ENCODE measurements at places on chromosomes 3 and 15. TPM values are rescaled to one million over a fixed set of nuclear protein-coding genes. Genes with fewer than 3 reads are reported as not detected.

- no peak for DNase-seq
- H3K4me1 ChIP-seq: no peaks in the 10 kb centered on the region
- H3K27ac ChIP-seq: no peak overlapping the region
- peaks cover 17% of the 10 kb centered on the region for H3K27me3 ChIP-seq
- H3K4me3 ChIP-seq: no peak overlapping the region
- H3K36me3 ChIP-seq: no peaks in the 10 kb centered on the region
These were observed 45.3 kb downstream of the ALDH1L1 start for GRCh38 chr3:126135071-126135405.

DNA sequence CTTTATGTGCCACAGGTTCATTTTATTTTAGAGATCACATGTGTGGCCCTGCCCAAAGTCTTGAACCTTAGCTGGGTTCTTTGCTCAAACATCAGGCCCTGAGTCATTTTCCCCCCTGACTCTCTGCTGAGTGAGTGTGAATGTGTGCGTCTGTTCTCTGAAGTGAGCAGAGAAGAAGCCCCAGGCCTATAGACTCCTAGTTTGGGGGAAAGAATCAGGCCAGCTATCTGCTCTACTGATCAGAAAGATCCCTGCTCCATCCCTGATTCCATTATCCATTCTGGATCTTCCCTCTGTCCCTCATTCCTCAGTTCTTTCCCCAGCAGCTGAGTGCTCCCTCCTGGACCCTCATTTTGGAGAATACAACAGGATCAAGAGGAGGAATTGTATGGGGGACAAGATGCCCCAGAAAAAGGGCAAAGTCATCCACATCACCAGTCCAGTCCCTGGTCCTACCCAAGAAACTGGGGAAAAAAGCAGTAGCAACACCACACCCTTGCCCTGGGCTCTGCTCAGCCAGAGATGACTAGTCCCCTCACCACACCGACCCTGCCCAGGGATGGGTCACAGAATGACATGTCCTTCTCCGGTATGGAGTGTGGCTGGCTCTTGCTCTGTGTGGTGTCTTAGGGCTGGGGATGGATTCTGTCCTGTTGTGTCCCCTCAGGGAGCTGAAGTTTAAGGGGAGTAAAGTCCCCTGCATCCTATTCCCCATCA lies 3.2 kb downstream of the DUOX1 start:
- no peak overlapping the region for H3K4me3 ChIP-seq
- no peak for DNase-seq
- peaks cover 8% of the 10 kb centered on the region for H3K4me1 ChIP-seq
- H3K27me3 ChIP-seq: peaks cover 69% of the 10 kb centered on the region
- H3K27ac ChIP-seq: no peak overlapping the region

GRCh38 chr15:82539691-82540054 lies 584 bp downstream of the RPS17 start:
- no peak for DNase-seq
- H3K4me1 ChIP-seq: peaks cover 40% of the 10 kb centered on the region
- peaks cover 50% of the 10 kb centered on the region for H3K36me3 ChIP-seq
- H3K4me3 ChIP-seq: peak overlapping the region; percentile 90

DNA sequence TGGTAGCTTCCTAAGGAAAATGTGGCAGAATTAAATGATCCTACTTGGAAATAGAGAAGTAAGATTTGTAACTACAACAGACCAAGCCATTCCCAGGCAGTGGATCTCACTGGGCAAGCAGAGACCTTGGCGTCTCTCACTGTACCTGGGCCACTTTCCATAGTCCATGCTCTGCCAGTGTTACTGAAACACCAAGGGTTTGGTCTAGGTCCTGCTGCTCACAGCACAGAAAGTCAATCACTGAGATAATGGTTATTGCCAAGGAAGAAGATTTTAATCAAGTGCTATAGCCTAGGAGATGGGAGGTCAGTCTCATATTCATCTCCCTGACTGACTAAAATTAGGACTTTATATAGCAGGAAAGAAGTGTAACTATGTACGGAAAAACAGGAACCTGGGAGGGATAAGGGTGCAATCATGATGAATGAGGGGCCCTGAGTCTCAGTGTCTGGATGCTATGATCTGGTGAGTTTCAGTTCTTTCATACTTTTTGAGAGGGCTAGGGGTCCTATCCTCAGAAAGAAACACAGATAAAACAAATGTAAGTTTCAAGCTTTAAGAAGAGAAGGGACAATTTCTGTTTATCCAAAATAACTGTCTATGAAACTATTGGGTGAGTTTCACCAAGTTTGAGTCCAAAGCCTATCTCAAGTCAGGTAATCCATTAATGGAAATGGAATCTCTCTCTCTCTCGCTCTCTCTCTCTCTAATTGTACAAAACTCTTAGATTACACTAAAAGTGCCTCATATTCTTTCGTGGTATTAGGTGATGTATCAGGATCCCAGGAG lies 20.6 kb downstream of the GPR15 start:
- peaks cover 82% of the 10 kb centered on the region for H3K4me1 ChIP-seq
- peak overlapping the region; percentile 98 for H3K27ac ChIP-seq
- peak overlapping the region; percentile 78 for H3K4me3 ChIP-seq
- H3K27me3 ChIP-seq: no peaks in the 10 kb centered on the region
- no peak for DNase-seq

GRCh38 chr15:94331731-94332130 lies 100.4 kb downstream of the MCTP2 start:
- H3K27me3 ChIP-seq: no peaks in the 10 kb centered on the region
- peaks cover 36% of the 10 kb centered on the region for H3K36me3 ChIP-seq
- DNase-seq: no peak
- H3K4me3 ChIP-seq: no peak overlapping the region
- H3K4me1 ChIP-seq: peaks cover 9% of the 10 kb centered on the region
- peak overlapping the region; percentile 25 for H3K27ac ChIP-seq

GRCh38 chr15:59524331-59524731 lies 86.3 kb downstream of the FAM81A start:
- no peak overlapping the region for H3K27ac ChIP-seq
- H3K4me3 ChIP-seq: no peak overlapping the region
- H3K27me3 ChIP-seq: peaks cover 47% of the 10 kb centered on the region

GRCh38 chr3:94162700-94163099 lies 99.8 kb downstream of the NSUN3 start:
- H3K27me3 ChIP-seq: peaks cover under 1% of the 10 kb centered on the region
- DNase-seq: no peak
- no peaks in the 10 kb centered on the region for H3K4me1 ChIP-seq

DNA sequence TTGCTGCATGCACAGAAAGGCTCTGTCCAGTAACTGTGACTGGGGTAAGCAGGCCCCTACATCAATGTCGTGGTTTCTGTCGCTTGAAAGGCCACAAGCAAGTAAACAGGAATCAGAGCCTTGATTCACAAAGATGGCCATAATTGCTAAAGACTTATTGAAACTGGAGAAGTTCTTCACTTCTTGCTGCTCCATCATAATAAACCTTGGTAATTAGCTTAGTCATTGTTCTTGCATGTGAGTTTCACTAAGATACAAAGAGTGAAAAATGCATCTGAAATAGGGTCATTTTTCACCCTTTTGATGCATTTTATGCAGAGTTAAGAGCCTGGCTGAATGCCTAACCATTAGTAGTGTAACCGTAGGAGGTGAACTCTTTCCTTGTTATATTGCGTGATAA lies 3.2 kb downstream of the SEMA6D start:
- peaks cover 2% of the 10 kb centered on the region for H3K4me1 ChIP-seq
- H3K27ac ChIP-seq: no peak overlapping the region
- peaks cover 2% of the 10 kb centered on the region for H3K36me3 ChIP-seq
- H3K27me3 ChIP-seq: peaks cover 46% of the 10 kb centered on the region

GRCh38 chr3:105466495-105467404 lies 100.0 kb downstream of the ALCAM start:
- no peaks in the 10 kb centered on the region for H3K27me3 ChIP-seq
- no peak overlapping the region for H3K27ac ChIP-seq
- no peak overlapping the region for H3K4me3 ChIP-seq

GRCh38 chr15:45386974-45387373 lies 8.6 kb upstream of the GATM start:
- no peak for DNase-seq
- H3K4me3 ChIP-seq: no peak overlapping the region
- peaks cover under 1% of the 10 kb centered on the region for H3K4me1 ChIP-seq
- H3K27ac ChIP-seq: no peak overlapping the region

DNA sequence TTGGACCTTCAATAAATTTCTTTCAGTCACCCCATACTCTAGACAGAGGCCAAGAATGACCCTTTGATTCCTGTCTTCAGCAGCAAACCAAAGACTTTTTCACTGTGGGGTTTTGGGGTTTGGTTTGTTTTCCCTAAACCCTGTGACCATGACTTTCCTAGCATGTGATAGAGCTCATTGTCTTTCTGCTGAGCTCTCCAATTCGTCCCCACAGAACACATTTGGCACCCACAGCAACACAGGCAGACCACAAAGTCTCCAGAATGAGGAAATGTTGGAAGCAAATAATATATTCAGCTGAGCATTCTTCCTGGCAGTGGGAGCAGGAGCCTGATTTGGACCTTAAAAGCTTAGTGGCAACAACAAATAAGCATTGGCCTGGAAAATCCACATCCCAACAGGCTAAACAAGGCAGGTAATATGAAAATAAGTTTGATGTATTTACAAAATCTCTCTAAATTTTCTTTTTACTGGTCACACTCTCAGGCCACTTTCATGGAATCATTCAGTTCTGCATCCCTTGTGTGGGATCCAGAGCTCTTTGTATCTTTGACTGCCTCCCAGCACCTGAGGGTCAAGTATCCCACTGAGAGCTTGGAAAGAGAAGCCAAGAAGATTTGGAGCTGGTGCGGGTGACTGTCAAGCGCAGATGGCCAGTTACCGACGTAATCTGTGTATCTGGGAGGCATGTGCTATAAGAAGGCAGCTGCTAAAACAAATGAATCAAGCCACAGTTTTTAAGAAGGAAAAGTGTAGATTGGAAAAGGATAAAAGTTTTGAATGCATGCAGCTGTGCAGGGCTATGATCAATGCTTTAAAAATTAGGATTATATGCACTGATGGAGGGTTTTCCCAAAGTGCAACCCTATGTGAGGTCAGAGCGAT lies 36.5 kb upstream of the CPB1 start:
- no peak overlapping the region for H3K4me3 ChIP-seq
- no peak for DNase-seq
- H3K27me3 ChIP-seq: no peaks in the 10 kb centered on the region
- H3K27ac ChIP-seq: no peak overlapping the region
- H3K36me3 ChIP-seq: no peaks in the 10 kb centered on the region

- no peaks in the 10 kb centered on the region for H3K36me3 ChIP-seq
- no peak overlapping the region for H3K27ac ChIP-seq
- no peaks in the 10 kb centered on the region for H3K4me1 ChIP-seq
- no peaks in the 10 kb centered on the region for H3K27me3 ChIP-seq
- no peak overlapping the region for H3K4me3 ChIP-seq
These were observed 339.8 kb upstream of the RARB start for GRCh38 chr3:25088284-25088683.

DNA sequence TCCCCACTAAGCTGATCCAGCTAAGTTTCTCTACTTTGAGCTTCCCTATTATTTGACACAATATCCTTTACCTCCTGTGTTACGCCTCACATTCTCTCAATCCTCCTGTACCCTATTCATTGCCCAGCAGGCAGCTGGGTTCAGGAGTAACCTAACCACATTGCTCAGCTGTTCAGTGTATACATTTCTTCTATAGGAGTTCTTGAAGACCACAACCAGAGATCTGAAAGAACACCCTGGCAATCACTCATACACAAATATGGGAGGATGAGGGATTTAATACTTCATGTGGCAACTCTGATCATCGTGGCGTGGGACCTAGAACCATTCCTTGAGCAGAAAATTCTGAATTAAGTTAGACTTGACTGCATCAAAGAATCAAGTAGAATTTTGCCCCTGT lies 346.8 kb upstream of the ARPP21 start:
- no peaks in the 10 kb centered on the region for H3K27me3 ChIP-seq
- DNase-seq: no peak
- H3K4me1 ChIP-seq: peaks cover 2% of the 10 kb centered on the region
- H3K36me3 ChIP-seq: no peaks in the 10 kb centered on the region
- H3K4me3 ChIP-seq: no peak overlapping the region
- H3K27ac ChIP-seq: no peak overlapping the region

Gene ST8SIA2
- total RNA-seq: not detected
